ENCODE measurements at places on chromosomes 2 and 18.

- DNase-seq = peak; percentile 2
Measured at GRCh38 chr18:54737986-54738385, 90.3 kb upstream of the RAB27B start.

DNA sequence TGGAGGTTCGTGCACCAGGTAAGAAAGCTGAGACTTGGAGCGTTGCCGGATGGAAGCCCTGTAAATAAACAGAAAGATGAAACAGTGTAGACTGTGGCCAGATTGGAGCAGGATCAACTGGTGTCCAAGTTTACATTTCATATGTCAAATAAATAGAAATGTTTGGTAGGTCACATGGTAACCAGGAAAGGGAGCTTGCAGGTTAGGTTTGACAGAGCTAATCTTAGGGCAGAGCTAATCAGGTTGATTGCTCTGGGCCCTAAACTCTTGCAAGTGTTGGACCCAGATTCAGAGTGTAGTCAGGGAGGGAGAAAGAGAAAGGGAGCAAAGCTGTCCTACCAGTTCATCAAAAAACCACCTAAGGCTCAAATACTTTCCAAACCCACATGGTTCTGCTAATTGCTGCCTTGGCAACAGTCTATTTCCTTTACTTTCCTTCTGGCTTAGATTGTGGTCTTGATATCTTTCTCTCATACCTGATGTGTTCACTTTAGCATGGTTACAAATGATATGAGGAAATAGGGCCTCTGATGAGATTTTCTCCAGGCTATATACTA lies 63.2 kb downstream of the G6PC2 start:
- no peak for DNase-seq

- DNase-seq = no peak
Measured at GRCh38 chr2:194253528-194254259, 1403.3 kb upstream of the SLC39A10 start.

DNA sequence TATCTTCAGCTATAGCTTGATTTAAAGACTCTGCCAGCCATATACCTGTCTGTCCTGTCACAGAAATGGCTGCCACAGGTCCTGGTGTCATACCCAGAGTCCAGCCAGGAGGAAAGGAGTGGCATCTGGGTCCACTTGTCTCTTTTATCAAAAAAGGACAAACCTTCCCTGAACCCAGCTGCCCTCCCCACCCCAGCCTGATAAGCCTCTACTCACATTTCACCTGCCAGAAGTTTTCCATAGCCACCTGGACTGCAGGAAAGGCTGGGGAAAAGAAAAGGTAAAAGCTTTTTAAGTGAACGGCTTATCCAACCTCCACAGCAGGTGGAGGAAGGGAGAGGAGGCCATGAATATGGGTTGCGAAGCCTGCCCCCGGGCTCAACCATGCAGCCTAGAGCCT lies 32.8 kb downstream of the TMEM163 start:
- no peak for DNase-seq

GRCh38 chr18:76914314-76914713 lies 92.0 kb downstream of the ZNF236 start:
- DNase-seq = no peak

- DNase-seq = no peak
Measured at GRCh38 chr2:219548990-219549389, 5.2 kb downstream of the TMEM198 start.

DNA sequence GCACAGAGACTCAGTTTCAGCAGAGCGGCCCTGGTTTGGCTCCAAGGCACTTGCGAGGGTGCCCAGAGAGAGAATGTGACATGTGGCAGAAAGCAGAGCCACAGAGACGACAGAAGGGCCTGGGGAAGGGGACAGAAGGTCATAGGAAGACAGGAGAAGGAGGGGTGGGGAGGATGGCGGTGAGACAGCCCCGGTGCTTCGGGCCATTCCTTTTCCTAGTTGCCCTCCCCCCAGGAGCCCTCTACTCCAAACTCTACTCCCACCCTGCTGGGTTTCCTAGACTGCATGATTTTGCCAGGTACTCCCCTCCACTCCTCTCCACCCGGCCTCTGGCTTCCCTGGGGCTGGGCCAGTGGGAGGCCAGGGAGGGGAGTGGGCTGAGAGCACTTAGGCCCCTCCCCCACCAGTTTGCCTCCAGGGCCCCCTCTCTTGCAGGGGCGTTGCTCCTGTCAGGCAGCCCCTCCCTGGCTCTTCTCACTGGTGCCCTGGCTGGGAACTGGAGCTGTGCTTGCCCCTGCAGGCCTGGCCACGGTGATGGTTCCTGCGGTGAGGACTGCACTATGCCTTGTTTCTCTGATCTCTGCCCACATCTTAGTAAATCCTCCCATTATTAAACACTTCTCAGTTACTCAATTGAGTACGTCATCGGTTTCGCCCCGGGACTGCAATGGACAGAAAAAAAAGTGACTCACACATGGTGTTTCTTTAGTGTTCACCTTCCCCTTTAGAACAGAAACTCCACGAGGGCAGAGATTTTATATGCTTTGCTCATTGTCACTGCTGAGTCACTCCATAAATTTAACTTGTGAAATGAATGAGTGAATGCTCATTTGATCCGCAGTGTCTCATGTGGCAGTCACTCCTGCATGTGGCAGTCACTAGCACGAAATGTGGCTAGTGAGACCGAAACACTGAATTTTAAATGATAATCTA lies 58.7 kb upstream of the SP3 start:
- DNase-seq = no peak

- DNase-seq = no peak
Measured at GRCh38 chr2:235747786-235748091, 253.9 kb downstream of the AGAP1 start.

Data from H54 (cell line).